ENCODE measurements at places on chromosomes 5 and 9.
A peak's percentile ranks its signal among the peaks of the same experiment; 100 is the strongest.

GRCh38 chr5:87099968-87100367 is 167.7 kb upstream of the RASA1 start:
- DNase-seq = no peak

DNA sequence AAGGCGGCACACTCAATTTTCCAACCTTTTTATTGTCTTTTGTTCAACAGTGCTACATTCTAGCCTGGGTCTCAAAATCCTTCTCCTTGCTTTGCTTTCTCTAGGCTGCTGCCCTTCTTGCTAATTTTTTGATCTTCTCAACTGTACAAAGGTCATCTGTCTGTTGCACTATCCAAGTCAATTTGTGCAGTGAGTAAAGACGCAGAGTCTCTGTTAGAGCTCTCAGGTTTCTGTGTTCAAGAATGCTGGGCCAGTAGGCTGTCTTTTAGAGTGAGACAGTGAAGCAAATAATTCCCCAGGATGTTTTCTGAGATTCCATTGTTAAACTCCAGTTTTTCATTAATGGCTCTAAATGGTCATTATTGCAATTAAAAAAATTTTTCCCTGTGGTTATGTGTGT is 255.7 kb upstream of the ACTBL2 start:
- DNase-seq = no peak

DNA sequence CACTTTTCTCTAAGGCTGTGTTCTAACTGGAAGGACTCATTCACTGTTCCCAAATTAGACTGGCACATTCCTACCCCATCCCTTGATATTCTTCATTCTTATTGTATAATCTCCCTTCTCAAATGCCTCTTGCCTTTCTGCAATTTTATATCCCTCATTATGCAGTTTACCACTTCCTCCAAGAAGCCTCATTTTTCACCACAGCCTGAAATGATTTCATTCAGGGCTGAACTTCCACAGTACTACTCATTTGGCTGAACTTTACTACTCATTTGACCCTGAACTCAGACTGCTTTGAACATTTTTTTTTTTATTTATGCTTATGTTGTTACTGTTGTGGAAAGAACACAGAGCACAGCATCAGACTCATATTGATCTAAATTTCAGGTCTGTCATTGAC is 32.7 kb downstream of the GRIA1 start:
- DNase-seq = no peak

GRCh38 chr9:78695519-78695918 is 398.6 kb downstream of the PSAT1 start:
- DNase-seq = no peak

GRCh38 chr9:13380903-13381302 is 101.4 kb upstream of the MPDZ start:
- no peak for DNase-seq

GRCh38 chr5:107426209-107426608 is 244.5 kb downstream of the EFNA5 start:
- DNase-seq = no peak

DNA sequence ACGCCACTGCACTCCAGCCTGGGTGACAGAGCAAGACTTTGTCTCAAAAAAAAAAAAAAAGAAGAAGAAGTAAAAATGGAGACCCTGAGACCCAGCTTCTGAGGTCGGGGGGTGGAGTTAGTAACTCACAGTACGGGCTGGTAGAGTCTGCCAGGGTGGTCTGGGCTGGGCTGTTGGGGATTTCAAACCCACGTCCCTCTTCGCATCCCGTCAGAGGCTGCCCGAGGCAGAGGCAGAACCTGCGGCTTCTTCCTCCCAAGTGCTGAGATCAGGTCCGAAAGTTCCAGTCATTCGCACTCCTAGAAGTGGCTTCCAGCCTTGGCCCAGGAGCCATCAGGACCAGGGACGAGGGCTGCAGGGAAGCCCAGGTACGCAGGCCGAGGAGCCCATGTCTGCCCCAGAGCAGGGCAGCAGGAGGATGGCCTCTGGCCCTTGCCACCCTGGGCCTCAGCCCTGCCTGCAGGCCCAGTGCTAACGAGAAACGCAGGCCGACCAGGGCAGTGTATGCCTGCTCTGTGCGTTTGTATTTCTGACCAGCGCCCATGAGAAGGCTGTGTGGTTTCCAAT is 9.9 kb upstream of the SLC2A6 start:
- DNase-seq = no peak

- no peak for DNase-seq
These were observed 54.0 kb upstream of the TGFBR1 start for GRCh38 chr9:99050924-99051323.

DNA sequence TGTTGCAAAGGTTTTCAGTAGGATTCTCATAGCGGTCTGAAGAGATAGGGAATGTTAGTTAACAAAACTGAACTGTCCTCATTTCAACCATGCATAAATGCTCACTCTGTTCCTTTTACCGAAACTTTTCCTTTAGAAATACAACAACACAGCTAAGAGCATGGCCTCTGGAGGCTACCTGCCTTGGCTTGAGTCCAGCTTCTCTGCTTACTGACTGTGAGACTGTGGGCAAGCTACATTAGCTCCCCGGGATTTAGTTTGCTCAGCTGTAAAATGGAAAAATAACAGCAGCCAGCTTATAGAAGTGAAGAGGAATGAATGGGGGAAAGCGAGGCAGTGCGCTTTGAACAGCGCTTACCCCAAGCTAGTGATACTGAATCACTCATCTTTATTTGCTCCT is 507.9 kb upstream of the DAP start:
- DNase-seq = no peak

GRCh38 chr5:6729386-6730310 is 16.4 kb downstream of the TENT4A start:
- DNase-seq = peak; percentile 41

DNA sequence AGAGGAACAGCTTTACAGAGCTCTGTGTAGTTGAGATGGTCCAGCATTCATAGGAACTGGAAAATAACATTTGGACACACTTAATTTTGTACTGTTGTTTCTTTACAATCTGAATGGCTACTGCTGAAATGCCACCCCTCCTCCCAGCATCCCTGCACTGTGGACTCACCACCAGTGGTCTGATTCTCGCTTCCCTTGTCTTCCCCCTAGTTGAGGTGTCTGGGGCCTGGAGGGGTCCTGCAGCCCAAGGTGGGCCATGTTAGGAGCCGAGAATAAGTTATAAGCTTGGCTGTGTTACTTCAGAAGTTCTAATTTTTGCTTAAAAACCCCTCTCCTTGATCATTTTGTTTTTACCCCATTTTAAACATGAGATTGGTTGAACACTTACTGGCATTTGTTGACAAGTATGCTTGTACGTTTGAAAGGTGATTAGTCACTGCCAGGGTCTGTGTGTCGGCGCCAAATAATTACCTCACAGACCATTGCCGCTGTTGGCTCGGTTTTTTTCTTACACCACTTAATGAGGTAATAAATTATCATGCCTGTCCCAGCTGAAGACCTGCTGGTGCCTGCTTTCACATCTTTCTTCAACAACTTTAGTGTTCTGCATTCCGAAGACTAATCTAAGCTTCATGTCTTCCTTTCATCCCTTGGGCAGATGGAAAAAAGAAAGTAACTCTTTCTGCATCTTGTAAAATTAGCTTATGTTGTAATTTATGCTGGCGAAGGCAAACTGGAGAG is 65.8 kb downstream of the MCCC2 start:
- no peak for DNase-seq

DNA sequence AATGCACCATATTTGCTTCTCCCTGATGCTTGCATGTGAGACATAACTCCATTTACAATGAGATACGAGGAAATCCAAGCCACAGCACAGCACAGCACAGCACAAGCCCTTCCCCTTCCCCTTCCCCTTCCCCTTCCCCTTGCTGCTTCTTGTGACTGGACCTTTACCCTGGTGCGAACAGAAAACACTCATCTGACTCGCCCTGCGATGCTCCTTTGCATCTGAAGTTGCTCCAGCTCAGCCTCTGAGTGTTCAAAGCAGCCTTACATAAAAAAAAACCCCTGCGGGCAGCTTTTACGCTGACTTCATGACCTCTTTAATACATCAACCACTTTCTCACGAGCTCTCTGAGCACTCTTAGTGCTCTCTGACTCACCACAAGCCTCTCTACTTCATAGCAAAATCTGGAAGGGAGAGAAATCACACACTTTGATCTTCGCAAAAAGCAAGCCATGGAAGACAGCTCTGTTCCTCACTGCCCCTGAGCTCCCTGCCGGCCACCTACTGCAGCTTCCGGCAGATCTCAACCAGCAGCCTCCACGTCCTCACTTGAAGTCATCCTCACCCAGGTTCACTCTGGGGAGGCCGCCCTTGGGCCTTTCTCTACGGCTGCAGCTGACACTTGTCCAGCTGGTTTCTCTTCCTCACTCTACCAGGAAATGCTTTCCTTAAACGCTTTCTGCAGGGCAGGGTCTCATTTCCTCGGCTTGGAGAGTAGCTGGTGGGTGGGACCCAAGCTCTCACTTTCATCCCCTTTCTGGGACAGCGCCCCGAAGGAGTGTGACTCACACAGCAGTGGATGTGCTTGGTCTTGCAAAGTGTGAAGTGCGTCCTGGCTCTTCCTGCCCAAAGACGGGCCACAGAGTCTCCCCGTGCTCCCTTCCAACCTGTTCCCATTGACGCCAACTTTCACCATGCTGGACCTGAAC is 5.3 kb downstream of the SLC34A1 start:
- DNase-seq = peak; percentile 68

- no peak for DNase-seq
These were observed 118.4 kb downstream of the ARHGAP26 start for GRCh38 chr5:142888469-142889085.

GRCh38 chr5:176695073-176695472 is 47.8 kb downstream of the TSPAN17 start:
- no peak for DNase-seq

DNA sequence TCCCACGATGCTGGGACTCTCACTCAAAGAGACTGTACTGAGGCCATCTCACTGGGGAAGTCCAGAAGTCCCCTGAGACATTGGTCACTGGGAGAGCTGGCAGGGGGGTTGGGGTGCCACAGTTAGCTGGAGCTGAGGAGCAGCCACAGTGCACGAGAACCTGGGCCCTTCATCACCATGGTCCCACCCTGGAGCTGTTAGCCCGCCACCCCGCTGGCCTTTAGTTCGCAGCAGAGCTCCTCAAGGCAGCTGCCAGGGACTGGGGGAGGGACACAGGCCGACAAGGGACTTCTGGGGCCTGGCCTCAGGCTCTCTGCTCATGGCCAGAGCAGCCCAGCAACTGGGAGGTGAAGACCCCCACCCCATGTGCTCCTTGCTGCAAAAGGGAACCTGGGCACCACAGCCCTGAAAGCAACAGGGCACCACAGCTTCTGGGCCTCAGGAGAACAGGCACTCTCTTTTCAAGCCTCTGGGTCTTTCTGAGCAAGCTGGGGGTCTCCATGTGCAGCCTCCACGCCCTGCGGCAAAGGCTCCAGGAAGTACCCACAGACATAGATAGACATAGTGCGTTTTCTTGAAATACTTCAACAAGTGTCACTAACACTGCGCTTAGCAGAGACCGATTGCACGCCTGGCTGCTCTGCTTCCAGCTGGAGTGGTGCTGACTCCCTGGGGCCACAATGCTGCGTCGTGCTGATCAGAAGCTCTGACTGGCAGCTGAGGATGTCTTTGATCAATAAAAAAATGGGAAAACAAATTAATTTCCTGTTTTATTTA is 46.0 kb downstream of the VAV2 start:
- DNase-seq = no peak

DNA sequence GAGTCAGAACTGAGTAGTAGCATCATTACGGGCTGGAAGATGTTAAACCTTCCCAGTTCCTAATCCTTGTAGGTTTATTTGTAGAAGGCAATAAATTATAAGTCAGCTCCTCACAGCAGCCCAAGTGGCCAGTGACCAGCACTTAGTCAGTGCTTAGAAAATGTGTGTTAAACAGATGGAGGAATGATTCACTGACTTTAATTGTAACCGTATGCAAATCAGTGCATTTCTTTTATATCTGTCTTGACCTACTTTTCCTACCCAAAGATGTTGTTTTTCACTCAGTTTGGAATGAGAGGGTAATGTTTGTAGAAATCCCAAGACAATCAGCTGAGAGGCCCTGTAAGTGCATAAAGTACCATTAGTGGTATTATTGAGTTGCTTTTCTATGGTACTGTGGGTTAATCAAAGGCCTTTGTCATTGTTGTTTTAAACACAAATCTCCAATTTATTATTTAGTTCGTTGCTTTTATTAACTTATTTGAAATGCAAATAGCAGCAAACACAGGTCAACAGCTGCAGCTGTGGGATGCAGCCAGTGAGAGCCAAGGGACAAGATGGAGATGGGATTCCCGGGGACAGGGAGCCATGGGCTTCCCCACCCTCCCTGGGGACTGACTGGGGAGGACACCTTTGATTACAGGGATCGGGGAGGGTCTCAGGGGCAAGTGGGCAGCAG is 49.8 kb downstream of the MAP1B start:
- no peak for DNase-seq

GRCh38 chr9:36323926-36324325 is 65.7 kb upstream of the GNE start:
- DNase-seq = no peak

DNA sequence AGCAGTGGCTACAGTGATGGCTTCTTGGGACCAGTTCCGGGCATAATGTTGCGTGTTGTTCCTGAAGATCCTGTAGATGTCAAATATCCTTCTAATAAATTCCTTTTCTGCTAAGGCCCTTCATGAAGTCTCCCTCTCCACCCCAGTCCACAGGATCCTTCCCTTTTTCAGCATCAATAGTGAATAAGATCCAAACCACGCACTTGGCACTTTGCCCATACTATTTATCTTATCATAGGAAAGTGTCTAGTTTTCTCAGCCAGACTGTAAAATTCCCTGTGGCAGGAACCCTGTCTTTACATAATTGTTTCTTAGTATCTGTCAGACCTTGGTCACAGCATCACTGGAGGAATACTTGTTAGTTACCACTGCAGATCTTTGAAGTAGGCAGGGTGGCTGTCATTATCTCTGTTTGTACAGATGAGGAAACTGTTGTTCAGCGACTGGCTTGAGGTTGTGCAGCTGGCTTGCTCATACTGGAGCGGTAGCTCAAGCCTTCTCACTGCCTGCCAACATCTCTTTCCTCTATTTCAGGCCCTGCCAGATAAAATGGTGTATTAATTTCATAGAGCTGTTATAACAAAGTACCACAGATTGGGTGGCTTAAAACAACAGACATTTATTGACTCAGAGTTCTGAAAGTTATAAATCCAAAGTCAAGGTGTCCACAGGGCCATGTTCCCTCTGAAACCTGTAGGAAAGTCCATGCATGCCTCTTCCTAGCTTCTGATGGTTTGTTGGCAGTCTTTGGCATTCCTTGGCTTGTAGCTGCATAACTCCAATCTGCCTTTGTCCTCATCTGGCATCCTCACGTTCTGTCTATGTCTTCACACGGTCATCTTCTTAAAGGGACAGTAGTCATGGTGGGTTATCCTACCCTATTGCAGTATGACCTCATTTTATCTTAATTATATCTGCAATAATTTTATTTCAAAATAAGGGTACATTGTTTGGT is 33.5 kb upstream of the APC start:
- DNase-seq = no peak

GRCh38 chr5:58755397-58755796 is 172.5 kb downstream of the RAB3C start:
- no peak for DNase-seq

DNA sequence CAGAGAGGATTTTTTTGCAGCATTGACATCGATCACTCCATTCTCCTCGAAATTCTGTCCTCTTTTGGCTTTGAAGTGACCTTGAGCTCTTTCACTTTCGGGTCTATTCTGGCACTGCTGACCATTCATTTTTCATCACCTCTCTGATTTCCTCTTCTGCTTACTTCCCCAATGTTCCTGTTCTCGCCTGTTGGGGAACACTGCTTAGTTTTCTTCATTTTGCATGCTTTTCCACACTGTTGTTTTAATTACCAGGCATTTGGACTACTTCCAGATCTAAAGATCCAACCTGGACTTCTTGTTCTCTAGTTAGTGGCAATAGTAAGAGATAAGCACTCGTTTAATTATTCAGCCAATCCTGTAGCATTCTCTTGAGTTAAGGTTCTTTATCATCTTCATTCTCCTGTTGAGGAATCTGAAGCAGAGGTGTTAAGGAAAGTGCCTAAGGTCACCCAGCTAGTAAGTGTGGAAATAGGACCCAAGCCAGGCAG is 53.4 kb downstream of the MAN2A1 start:
- no peak for DNase-seq
